HEK293T (cell line): ENCODE measurements at places on chromosomes 1 and 21.
A peak's percentile ranks its signal among the peaks of the same experiment; 100 is the strongest.

GRCh38 chr1:236753964-236754363 lies 41.1 kb upstream of the MTR start:
- DNase-seq: no peak

DNA sequence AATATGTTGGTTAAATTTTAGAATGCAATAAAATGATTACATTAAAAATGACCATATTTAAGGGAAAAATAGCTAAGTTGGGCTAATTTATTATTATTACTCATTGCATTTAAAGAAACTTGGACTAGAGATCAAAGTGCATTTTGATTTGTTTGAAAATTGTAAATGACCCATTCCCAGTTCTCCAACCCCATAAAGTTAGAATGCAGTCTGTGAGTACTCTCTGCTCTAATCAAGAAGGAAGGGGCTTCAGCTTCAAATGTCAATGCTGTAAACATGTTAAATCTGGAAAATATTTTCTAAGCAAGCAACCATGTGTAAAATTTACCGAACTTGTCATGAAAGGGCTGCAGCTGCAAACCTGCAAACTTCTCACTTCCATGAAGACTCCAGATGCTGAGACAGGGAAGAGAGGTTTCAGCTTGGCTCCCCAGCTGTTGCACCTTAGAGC lies 232.7 kb downstream of the TTLL7 start:
- no peak for DNase-seq

DNA sequence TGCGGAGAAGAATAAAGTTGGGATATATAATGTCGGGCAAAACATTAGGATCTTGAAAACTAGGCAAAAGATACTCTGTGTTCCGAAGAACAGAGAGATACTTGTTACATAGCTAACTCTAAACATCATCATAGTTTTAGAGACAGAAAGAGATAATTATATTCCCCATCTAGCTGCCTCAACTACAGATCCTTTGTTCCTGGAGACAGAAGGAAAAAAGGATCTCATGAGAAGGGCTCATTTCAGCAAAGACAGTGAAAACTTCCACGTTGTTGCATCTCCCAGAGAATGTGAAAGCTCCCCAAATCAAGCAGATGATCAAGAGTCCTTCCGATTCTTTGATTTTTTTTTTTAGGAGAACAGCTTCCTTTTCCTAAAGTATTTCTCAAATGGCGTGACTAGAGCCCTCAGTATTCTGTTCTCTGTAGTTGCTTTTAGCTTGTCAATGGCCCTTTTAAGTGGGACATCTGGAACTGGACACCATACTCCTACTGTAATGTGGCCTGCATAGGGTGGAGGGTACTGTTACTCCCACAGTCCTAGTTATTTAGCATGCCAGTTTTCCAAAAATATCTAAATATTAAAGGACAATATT lies 1048.2 kb downstream of the TTLL7 start:
- DNase-seq: no peak

DNA sequence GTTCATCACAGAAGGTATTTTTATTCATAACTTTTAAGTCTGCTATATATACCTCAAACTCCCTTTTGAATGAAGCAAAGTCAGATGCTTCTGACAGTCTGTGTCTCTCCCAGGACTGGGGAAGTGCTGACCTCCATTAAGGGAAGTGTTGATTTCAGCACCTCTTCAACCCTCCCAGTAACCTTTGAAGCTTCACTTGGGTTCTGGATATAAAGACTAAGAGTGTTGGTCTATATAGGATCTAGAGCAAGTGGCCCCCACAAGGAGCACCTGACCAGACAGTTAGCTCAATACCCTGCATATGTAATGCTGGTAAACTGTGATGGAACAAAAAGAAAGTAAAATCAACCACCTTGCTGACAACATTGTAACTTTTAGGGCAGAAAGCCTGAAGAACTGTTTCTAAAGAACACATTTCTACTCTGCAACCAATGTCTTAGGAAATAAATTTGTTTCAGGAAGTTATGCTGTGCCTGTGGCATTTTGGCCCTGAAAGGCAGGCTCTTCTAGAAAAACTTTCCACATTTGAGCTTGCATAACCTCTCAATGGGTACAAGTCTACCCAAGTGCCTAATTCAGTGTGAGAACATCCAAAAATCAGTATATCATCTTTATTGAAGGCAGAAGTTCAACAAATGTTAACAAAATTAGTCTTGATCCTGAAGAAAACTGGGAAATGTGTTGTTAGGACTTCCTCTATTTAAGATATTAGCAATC lies 865 bp upstream of the PTPN22 start:
- DNase-seq: no peak

- no peak for DNase-seq
Measured at GRCh38 chr1:83829106-83829505, 169.8 kb downstream of the TTLL7 start.

- DNase-seq: no peak
Measured at GRCh38 chr1:183636334-183636682, 725 bp upstream of the ARPC5 start.

- DNase-seq: no peak
Measured at GRCh38 chr1:208223136-208223535, 21.0 kb downstream of the PLXNA2 start.

- no peak for DNase-seq
Measured at GRCh38 chr1:197250616-197251015, 17.4 kb upstream of the CRB1 start.

DNA sequence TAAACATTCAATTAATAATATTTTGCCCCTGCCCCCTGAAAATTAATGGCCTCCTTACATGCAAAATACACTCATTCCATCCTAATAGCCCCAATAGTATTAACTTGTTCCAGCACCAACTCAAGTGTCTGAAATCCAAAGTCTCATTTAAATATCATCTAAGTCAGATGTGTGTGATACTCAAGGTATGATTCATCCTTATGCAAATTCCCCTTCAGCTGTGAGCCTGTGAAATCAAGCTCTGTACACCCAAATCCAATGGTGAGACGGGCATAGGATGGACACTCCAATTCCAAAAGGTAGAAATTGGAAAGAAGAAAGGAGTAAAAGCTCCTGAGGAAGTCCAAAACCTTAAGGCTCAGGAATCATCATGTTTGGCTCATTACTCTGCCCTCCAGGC lies 83.5 kb downstream of the HHAT start:
- DNase-seq: no peak

- DNase-seq: no peak
Measured at GRCh38 chr1:53219711-53220110, 723 bp downstream of the CZIB start.

DNA sequence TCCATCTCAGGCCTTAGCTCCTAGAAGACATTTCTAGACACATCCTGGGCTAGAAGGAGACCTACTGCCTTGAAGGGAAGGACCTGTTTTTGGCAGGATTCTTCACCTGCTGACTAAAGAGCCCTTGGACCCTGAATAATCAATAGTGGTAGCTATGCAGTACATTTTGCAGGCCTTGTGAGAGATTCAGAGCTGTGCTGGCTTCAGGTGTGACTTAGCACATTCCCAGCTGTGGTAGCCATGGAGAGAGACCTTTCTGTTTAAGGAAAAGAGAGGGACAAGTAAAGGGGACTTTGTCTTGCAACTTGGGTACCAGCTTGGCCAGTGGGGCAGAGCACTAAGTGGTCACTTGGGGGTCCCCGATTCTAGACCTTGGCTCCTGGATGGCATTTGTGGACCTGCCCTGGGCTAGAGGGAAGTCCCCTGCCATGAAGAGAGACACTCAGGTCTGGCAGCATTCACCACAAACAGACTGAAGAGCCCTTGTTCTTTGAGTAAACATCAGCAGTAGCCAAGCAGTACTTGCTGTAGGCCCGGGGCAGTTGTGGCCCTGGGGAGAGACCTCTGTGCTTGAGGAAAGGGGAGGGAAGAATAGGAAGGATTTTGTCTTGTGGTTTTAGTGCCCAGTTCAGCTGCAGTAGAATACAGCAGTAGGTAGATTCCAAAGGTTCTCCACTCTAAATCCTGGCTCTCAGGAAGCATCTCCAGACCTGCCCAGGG lies 26.2 kb upstream of the CD1A start:
- DNase-seq: no peak

- DNase-seq: peak; percentile 61
Measured at GRCh38 chr1:113073479-113073950, 517 bp downstream of the LRIG2 start.

GRCh38 chr1:109892561-109893368 lies 17.9 kb upstream of the CSF1 start:
- DNase-seq: no peak

- peak; percentile 38 for DNase-seq
Measured at GRCh38 chr21:45926281-45926680, 55.3 kb upstream of the COL6A1 start.

GRCh38 chr1:201375169-201375568 lies 2.3 kb downstream of the TNNT2 start:
- peak; percentile 41 for DNase-seq

- no peak for DNase-seq
Measured at GRCh38 chr1:215521279-215521678, 45.8 kb upstream of the KCTD3 start.

DNA sequence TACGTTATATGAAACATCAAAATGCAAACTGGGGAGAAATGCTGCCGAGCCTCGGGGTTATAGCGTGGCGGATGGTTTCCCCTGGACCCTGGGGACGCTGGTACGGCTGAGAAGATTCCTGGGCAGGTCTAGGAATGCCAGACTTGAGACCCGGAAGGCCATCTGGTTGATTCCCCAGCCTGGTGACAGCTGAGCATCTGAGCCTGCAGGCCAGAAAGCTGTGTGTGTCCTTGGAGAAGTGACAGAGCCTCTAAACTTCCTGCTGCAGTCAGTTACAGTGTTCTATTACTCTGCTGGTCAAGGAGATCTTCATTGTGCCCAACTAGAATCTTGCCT lies 2.3 kb downstream of the VASH2 start:
- DNase-seq: no peak

- no peak for DNase-seq
Measured at GRCh38 chr1:117812869-117813511, 116.4 kb downstream of the GDAP2 start.

DNA sequence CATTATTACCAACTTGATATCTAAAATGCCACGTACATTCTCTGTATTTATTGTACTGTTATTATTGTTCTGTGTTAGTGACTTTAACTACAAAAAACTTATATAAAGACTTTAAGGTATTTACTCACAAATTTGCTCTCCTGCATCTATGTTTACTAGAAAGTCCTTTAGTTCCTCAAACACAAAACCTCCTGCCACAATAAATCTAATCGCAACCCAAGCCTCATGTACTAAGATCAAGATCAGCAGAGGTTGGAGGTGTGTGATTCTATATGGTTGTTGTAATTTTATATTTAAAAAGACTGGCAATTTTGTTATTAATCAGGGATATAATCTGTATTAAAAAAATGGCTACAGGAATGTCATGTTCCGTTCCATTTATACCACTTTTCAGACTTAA lies 68.6 kb downstream of the VAV3 start:
- DNase-seq: no peak

- DNase-seq: peak; percentile 71
Measured at GRCh38 chr1:179228783-179229213, 679 bp downstream of the ABL2 start.

DNA sequence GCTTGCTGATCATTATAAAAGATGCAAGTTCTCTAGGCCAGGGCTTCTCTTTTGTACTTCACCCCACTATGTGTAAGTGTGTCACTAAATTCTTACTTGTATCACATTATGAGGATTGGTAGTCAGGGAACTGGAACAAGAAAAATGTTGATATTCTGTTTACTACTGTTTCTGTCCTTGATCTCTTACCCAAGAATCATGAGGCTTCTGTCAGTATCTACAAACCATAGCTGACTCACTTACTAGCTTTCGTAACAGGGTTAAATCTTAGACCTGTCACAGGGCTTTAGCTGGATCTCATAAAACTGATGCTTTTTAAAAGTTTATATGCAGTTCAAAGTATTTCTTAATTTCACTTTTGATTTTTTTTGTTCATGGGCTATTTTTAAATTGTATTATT lies 681.2 kb downstream of the PLPP3 start:
- DNase-seq: no peak

DNA sequence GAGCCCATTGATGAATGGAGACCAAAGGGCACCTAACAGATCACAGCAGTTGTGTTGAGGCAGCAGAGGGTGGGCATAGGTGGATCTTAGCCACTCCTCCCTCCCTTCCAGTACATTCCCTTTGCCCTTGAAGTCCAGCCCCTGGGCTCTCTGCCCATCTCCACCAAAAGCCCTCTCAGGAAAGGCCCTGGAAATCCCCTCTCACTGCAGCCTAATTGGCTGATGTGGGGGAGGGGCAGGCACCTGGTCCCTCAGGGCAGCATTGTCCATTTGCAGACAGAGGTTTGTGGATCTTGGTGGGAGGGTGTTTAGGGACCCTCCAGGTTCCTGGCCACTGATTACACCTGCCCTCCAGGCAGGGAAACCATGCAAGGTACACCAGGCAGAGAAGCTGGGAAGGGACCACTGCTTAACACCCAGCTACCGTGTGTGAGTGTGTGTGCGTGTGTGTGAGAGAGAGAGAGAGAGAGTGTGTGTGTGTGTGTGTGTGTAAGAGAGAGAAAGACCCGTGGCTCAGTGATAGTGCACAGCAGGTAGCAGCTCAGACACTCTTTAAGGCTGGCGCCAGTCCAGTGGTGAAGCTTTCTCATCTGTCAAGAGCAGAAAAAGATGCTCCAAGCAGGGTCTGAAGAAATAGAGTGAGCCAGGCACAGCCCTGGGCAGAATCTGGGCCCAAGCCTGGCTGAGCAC lies 71.1 kb downstream of the MATN1 start:
- DNase-seq: no peak

DNA sequence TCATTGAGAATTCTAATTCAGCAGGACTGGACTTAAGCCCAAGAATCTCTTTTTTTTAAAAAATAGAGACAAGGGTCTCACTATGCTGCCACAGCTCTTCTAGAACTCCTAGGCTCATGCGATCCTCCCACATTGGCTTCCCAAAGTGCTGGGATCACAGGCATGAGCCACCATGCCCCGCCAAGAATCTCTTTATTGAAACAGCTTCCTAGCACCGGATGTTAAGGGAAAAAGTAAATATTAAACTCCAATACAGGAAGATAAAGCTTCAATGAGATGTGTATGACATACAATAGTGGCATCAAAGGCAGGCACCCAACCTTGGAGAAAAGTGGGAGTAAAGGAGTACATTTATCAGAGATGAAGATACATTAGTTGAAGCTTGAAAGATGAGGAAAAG lies 25.5 kb downstream of the PUM1 start:
- DNase-seq: no peak

GRCh38 chr21:36166705-36167104 lies 10.1 kb downstream of the DOP1B start:
- DNase-seq: no peak

DNA sequence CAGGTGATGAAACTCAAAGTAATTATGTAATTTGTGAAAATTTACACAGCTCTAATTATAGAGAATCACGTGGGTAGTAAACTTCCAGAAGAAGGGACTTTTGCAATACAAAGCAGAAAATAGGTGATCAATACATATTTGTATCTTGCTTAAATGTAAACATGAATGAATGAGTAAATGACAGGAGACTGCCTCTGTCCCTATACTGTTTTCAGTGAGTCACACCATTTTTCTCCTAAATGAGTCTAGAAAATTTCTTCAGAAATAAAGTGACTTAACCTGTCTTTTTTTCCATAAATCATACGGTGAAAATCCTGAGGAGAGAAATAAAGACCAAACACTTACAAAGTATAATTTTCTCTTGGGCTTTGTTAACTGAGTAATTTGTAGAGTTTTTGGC lies 11.9 kb downstream of the RAP1A start:
- no peak for DNase-seq
